ENCODE measurements at places on chromosomes 6 and 20.

DNA sequence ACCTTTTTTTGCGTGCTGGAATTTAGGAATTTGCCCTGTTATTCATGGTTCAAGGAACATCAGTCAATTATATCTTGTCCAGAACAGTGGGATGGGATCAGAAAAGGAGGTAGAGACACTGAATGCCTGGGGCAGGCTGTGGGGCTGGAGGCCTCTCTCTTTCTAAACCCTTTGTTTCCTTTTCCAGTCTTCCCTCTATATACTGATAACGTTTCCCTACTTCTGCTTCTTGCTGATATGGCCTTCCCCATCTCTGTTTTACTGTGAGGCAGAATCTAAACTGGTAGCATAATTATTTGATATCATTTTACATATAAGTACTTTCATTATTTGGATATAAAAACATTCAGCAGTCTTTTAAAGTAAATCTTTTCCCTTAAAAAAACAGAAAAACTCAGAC lies 67.5 kb downstream of the DNAH8 start:
- no peak for DNase-seq

DNA sequence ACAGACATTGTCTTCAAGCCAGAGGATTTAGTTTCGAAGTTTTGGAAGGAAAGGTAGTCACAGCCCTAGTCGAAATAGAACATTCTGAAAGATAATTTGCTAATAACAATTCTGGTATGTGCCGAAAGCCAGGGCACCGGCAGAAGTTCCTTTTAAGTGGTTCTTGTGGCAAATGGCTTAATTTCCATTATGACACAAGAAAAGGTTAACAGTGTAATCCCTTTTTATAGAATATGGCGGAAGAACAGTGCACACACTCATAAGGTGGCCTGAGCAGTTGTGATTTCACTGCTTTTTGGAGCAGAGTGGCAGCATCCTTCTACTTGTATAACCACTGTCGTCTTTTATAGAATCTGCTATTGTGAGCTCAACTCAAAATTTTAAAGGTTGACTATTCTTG lies 152.4 kb downstream of the SASH1 start:
- no peak for DNase-seq

DNA sequence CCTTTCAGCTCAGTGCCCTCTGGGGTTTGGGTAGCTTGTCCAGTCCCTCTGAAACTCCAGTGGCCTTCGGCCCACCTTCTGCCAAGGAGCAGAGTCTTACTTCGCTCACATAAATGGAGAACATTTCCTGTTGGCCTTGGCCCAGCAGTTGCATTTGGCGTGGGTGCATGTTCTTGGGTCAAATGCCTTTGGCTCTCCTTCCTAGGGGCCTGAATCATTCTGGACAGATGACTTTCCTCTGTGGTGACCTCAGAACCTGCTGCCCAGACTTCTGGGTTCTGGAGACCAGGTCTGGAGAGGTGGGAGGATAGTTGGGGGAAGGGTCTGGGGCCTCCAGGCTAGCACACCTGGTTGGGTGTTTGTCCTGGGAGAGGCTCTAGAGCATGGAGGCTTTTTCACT lies 29.3 kb downstream of the BCAS4 start:
- DNase-seq = no peak

GRCh38 chr20:16571333-16571732 lies 1.9 kb downstream of the KIF16B start:
- DNase-seq = no peak

- DNase-seq = no peak
These were observed 51.6 kb upstream of the OGFRL1 start for GRCh38 chr6:71236926-71237434.

GRCh38 chr20:25005220-25005619 lies 12.7 kb upstream of the APMAP start:
- DNase-seq = no peak

- no peak for DNase-seq
These were observed 133.8 kb downstream of the GMPR start for GRCh38 chr6:16372029-16372776.

- no peak for DNase-seq
These were observed 438.7 kb downstream of the BCKDHB start for GRCh38 chr6:80544976-80545722.

- DNase-seq = no peak
These were observed 43.4 kb upstream of the RALGAPA2 start for GRCh38 chr20:20755674-20756319.

DNA sequence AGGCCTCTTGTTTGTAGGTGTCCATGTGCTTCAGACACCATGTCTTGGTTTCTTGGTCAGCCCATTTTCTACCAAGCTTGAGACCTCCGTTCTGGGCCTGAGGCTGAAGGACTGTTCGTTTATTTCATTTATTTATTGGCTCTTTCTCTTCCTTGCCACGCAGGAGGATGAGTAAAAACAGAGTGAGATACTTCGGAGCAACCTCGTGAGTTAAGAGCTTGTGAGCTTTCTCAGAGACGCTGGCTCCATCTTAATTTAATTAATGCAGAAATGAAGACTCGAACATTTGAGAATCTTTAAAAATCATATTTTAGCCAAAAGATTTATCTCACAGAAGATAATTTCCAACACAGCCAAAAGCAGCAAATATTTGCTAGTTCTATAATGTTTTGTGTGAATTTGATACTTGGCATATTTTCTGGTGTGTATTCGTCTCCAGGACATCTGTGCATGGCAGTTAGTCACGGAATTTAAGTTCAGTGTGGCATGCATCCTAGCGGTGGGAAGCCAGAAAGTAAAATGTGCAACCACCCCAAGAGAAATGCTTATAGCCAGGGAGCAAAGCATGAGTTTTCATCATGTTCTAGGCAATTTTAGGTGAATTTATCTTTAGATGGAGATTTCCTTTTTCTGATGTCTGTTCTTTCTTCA lies 76.0 kb downstream of the THBS2 start:
- no peak for DNase-seq

DNA sequence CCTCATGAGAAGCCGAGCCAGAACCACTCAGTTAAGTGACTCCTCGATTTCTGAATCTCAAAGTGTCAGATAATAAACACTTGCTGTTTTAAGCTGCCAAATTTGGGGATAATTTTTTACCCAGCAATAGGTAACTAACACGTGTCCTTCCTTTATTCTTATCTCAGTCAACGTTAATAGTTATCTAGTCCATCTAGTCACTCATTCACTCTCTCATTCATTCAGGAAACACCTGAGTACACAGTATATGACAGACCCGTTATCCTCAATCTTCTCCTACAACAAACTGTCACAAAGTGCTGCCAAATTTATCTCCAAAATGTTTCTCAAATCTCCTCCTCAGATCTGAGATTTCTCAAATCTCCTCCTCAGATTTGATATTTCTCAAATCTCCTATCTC lies 13.1 kb downstream of the FAM184A start:
- DNase-seq = no peak

GRCh38 chr20:62117362-62117646 lies 5.0 kb upstream of the LSM14B start:
- no peak for DNase-seq

GRCh38 chr6:169933839-169934698 lies 182.6 kb downstream of the ERMARD start:
- no peak for DNase-seq

- DNase-seq = no peak
These were observed 23.2 kb downstream of the FAM50B start for GRCh38 chr6:3872370-3872854.
